ENCODE measurements at places on chromosomes 1 and 21. TPM values are rescaled to one million over a fixed set of nuclear protein-coding genes. Genes with fewer than 3 reads are reported as not detected.

TDRD5 gene
- total RNA-seq = 0.51 TPM

P3H1 gene
- total RNA-seq = 67.0 TPM

MYOG gene
- not detected for total RNA-seq

LCE2C gene
- not detected for total RNA-seq

CA6 gene
- total RNA-seq = not detected

MAB21L3 gene
- not detected for total RNA-seq

OR6N1 gene
- total RNA-seq = not detected

TNFRSF4 gene
- total RNA-seq = 3.7 TPM

TRIM17 gene
- total RNA-seq = not detected

SLC25A34 gene
- total RNA-seq = 0.26 TPM

CAPN9 gene
- not detected for total RNA-seq

RASSF5 gene
- 0.13 TPM for total RNA-seq

LGALS8 gene
- 127 TPM for total RNA-seq

HPDL gene
- total RNA-seq = 1.6 TPM

RASAL2 gene
- total RNA-seq = 12.6 TPM

CD101 gene
- 0.39 TPM for total RNA-seq

IRF6 gene
- total RNA-seq = 0.51 TPM

PWP2 gene
- total RNA-seq = 13.1 TPM

KDM1A gene
- 97.2 TPM for total RNA-seq

TRMT13 gene
- total RNA-seq = 6.3 TPM

ADAMTS4 gene
- 15.8 TPM for total RNA-seq

MYCBP gene
- total RNA-seq = 8.7 TPM

GNG4 gene
- total RNA-seq = 0.13 TPM

PRAMEF20 gene
- not detected for total RNA-seq

CAMSAP2 gene
- total RNA-seq = 29.2 TPM

MPL gene
- 0.13 TPM for total RNA-seq

FAM72B gene
- total RNA-seq = 2.3 TPM

SH2D1B gene
- 0.13 TPM for total RNA-seq

ACKR1 gene
- not detected for total RNA-seq

OR10Z1 gene
- not detected for total RNA-seq

C1orf105 gene
- total RNA-seq = not detected

SPATC1L gene
- 4.8 TPM for total RNA-seq

POLR3C gene
- total RNA-seq = 21.2 TPM

ADAM30 gene
- not detected for total RNA-seq

FAM163A gene
- total RNA-seq = 0.51 TPM

OR2T29 gene
- not detected for total RNA-seq

NPHS2 gene
- not detected for total RNA-seq

CFAP107 gene
- not detected for total RNA-seq
